ENCODE measurements at places on chromosomes 6 and 20.

DNA sequence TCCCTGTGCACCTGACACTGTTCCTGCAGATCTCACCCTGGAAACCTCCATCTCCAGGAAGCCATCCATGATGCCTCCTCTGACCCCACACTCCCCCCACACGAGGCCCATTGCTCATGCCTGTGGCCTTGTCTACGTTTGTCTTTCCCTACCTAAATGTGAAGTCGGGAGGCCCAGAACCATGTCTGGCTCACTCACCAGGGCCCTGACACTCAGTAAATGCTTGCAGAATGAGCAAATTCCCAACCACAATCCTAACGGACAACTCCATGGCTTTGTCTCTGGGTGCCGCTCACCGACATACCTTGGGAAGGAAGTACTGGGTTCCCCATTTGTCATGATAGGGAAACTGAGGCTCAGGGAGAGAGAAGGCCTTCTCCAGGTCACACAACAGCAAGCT, 7.3 kb downstream of the PEDS1 start:
- no peak for DNase-seq

DNA sequence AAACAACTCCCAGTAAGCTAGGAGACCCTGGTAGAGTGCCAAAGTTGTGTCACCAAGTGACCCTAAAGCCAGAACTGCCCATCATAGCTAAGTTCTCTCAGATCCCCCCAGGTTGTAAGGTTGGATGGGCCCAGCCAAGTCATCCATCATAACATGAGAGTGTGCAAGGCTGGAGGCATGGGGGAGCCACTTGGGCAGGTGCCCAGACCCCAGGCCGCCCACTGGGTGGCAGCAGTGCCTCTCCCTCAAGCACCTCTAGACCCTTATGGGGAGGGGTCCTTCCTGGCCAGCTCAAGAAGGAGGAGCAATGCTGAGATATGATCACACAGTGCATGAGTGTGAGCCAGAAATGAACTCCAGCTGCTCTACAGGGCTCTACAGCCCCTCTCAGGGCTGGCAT, 154.5 kb downstream of the MYLK4 start:
- no peak for DNase-seq

DNA sequence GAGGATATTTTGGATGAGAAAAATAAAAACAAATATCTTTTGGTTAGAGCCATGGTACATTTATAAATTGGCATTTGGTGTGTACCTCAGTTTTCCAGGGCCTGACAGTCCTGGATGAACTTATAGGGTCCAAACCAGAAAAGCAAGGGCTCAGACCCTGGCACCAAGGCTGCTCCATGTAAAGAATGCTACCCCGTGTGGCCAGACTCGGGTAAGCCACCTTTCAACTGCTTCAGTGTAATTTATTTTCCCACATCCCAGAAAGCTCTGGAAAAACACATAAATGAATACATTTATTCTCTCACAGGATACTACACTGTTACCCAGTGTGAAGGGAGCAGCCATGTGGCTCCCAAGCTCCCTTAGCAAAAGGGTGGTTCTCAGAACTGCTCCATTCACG, 13.8 kb downstream of the MRPL14 start:
- no peak for DNase-seq

DNA sequence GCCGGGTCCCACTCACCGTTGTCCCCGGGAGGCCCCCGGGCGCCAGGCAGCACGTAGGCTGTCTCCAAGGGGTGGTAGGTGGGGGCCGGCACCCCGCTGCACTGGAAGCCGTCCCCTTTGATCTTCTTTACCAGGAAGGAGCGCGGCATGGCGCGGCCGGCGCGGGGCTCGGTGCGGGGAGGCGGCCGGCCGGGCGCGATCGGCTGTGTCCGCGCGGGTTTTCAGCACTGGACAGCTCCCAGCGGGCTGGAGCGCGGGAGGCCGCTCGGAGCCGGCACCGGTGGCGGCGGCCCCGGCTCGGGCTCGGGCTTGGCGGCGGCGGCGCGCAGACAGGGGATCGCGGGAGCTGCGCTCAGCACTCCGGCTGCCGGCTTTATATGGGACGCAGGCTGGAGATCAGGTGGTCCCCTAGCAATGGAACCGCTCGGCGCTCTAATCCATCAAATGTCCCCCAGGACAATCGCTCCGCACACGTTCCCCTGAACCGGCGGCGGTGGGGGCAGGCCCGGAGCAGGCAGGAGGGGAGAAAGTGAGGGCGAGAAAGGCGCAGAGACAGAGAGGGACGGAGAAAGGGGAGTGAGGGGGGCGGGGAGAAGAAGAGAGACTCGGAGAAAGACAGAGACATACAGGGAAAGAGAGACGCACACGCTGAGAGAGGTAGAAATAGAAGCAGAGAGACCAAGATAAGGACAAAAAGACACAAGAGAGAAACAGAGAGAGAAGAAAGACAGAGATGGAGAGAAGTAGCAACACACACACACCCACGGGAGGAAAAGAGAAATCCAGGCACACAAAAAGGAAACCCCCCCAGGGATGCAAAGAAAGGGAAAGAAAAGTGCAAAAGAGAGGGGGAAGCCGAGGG, at the start of gene SCRT2:
TSS of gene SCRT2 (minus strand) at position 350 of the 862 bp plus-strand sequence. CDS start at position 149, 201 bp downstream.
- peak; percentile 8 for DNase-seq

DNA sequence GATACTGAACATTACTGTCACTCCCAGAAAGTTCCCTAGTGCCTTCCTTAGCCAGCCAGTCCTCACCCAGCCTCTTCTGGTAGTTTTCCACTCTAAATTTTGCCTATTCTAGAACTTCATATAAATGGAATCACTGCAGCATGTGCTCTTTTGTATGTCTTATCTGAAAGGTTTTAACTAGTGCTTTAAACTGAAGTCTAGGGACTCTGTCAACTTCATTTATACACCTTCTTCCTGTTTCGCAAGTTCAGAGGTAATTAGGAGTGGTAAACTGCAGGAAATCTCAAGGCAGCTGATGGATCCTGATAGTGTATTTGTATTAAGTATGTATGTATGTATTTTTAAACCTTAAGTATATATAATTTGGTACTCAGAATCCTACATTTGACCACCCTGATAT, 94.3 kb downstream of the TCP11 start:
- no peak for DNase-seq

- no peak for DNase-seq
Observed at GRCh38 chr6:64186592-64186991, 551.0 kb downstream of the PHF3 start.

- no peak for DNase-seq
Observed at GRCh38 chr20:61219021-61219431, 33.0 kb upstream of the CDH4 start.

Measured in anterior cingulate cortex (tissue), 58 donors.